ENCODE measurements at places on chromosomes 6 and 20.

- DNase-seq, result no peak
Measured at GRCh38 chr6:157099912-157100593, 223.3 kb downstream of the TMEM242 start.

- DNase-seq, result no peak
Measured at GRCh38 chr6:158150701-158151100, 17.4 kb downstream of the SERAC1 start.

DNA sequence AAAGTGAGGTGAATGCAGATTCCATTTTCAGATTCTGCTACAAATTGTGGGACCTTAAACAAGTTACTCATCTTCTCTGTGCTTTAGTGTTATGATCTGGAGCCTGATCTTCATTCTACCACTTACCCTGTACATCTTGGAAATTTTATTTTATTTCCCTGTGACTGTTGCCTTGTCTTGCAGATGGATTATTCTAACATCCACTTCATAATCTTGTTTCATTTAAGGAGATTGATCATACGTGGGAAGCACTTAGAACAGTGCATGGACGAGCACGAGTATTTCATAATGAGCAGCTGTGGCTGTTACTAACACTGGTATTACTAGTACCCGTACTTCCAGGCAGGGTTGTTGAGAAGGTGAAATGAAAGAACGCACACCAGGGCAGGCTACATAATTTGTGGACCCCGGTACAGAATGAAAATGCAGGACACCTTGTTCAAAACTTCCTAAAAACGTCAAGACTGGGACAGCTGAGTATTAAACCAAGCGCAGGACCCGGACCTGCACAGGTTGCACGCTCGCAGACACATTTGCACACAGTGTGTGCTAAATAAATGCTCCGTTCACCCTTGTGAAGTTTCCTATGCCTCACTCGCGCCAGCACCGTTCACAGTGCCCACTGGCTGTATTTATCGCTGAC, 535 bp upstream of the CCDC170 start:
- no peak for DNase-seq

DNA sequence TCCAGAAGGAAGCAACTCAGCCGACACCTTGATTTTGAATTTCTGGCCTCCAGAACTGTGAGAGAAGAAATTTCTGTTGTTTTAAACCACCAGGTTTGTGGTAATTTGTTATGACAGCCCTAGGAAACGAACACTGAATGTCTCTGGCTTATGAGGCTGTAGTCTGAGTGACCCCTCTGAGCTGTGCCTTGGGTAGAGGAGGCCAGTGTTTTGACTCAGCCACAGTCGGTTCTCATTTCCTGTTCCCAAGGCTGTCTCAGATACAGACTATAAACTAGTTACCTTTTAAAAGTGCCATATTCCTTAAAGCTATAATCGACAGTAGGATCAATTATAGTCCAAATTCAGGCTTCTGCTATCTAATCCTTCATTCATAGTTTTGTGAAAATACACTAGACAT, 391.2 kb upstream of the MAP3K7 start:
- no peak for DNase-seq
